HT-29 (cell line): ENCODE measurements at places on chromosomes 16 and 17. TPM values are rescaled to one million over a fixed set of nuclear protein-coding genes. Genes with fewer than 3 reads are reported as not detected.

The RPL13 gene
- 8,222 and 8,866 TPM in 2 replicates for total RNA-seq

The DBNDD1 gene
- total RNA-seq, result 15.8 and 19.9 TPM in 2 replicates

The GRB7 gene
- total RNA-seq, result 127 and 142 TPM in 2 replicates

The MYADML2 gene
- not detected in 2 replicates for total RNA-seq

The NF1 gene
- total RNA-seq, result 26.8 and 41.0 TPM in 2 replicates

The MYH8 gene
- total RNA-seq, result not detected in 2 replicates

The SDR42E2 gene
- 0.05 TPM in 1 of 2 replicates, not detected in the other for total RNA-seq

The SMTNL2 gene
- total RNA-seq, result not detected in 2 replicates

The SPAG5 gene
- total RNA-seq, result 62.5 and 71.2 TPM in 2 replicates

The SLC12A3 gene
- not detected in 2 replicates for total RNA-seq

The SOST gene
- not detected in 2 replicates for total RNA-seq

The KRTAP2-1 gene
- total RNA-seq, result not detected in 2 replicates

The HCRT gene
- not detected in 2 replicates for total RNA-seq

The VPS35L gene
- 0.65 and 1.7 TPM in 2 replicates for total RNA-seq

The LGALS9 gene
- 58.5 and 61.4 TPM in 2 replicates for total RNA-seq

The CACNG3 gene
- total RNA-seq, result not detected in 2 replicates

The HEATR9 gene
- total RNA-seq, result not detected in 2 replicates

The TPSG1 gene
- 0.31 TPM in 1 of 2 replicates, not detected in the other for total RNA-seq

The SLC35G6 gene
- total RNA-seq, result 0.28 TPM in 1 of 2 replicates, not detected in the other

The C16orf46 gene
- 2.4 TPM in 1 of 2 replicates, not detected in the other for total RNA-seq

The DHRS7C gene
- total RNA-seq, result not detected in 2 replicates

The VPS35 gene
- total RNA-seq, result 34.8 and 43.8 TPM in 2 replicates

The ELMO3 gene
- 55.2 and 57.4 TPM in 2 replicates for total RNA-seq

The BCAR1 gene
- 230 and 270 TPM in 2 replicates for total RNA-seq

The ZNF232 gene
- 9.4 and 9.6 TPM in 2 replicates for total RNA-seq

The MAPT gene
- total RNA-seq, result 0.08 and 0.44 TPM in 2 replicates

The ABCC12 gene
- total RNA-seq, result not detected in 2 replicates

The OR4D2 gene
- not detected in 2 replicates for total RNA-seq

The ADAD2 gene
- total RNA-seq, result not detected in 2 replicates

The TNFRSF13B gene
- not detected in 2 replicates for total RNA-seq

The RRAD gene
- 0.08 and 1.7 TPM in 2 replicates for total RNA-seq

The TP53TG3B gene
- total RNA-seq, result not detected in 2 replicates

The SPNS3 gene
- 4.0 and 4.7 TPM in 2 replicates for total RNA-seq

The ASGR1 gene
- total RNA-seq, result 0.52 TPM in 1 of 2 replicates, not detected in the other

The GHDC gene
- total RNA-seq, result 22.0 and 25.6 TPM in 2 replicates

The NSF gene
- 14.7 and 15.5 TPM in 2 replicates for total RNA-seq

The KRTAP9-8 gene
- total RNA-seq, result not detected in 2 replicates

The NUTF2 gene
- 158 and 183 TPM in 2 replicates for total RNA-seq

The PLSCR3 gene
- total RNA-seq, result 28.5 and 32.4 TPM in 2 replicates

The PLEKHH3 gene
- total RNA-seq, result 34.2 and 49.4 TPM in 2 replicates

The RBFOX1 gene
- not detected in 2 replicates for total RNA-seq

The PIPOX gene
- total RNA-seq, result 0.47 and 2.2 TPM in 2 replicates

The TUBB3 gene
- total RNA-seq, result 8.7 and 8.8 TPM in 2 replicates

The ABCC11 gene
- not detected in 2 replicates for total RNA-seq

The HOXB6 gene
- total RNA-seq, result 160 and 174 TPM in 2 replicates

The GALR2 gene
- total RNA-seq, result 1.1 and 2.1 TPM in 2 replicates

The GNG13 gene
- not detected in 2 replicates for total RNA-seq

The MEIOB gene
- total RNA-seq, result not detected in 2 replicates

The RAB11FIP4 gene
- total RNA-seq, result 58.3 and 59.5 TPM in 2 replicates

The MRC2 gene
- total RNA-seq, result 2.4 and 2.8 TPM in 2 replicates

The MYOCD gene
- not detected in 2 replicates for total RNA-seq

The NOXO1 gene
- 141 and 161 TPM in 2 replicates for total RNA-seq

The C16orf92 gene
- total RNA-seq, result not detected in 2 replicates

The KRT14 gene
- total RNA-seq, result not detected in 2 replicates

The TSPOAP1 gene
- 0.86 and 2.4 TPM in 2 replicates for total RNA-seq

The MSLN gene
- total RNA-seq, result 3.9 and 8.3 TPM in 2 replicates

The GCGR gene
- total RNA-seq, result 0.71 and 2.2 TPM in 2 replicates

The HBA1 gene
- total RNA-seq, result not detected in 2 replicates

The GSDMA gene
- total RNA-seq, result not detected in 2 replicates
